ENCODE measurements at places on chromosomes 13 and 19.

GRCh38 chr19:42291435-42291810 lies 10.5 kb upstream of the PRR19 start:
- no peaks in the 10 kb centered on the region for H3K27me3 ChIP-seq
- H3K4me3 ChIP-seq, result no peak overlapping the region
- no peak overlapping the region for H3K27ac ChIP-seq
- no peaks in the 10 kb centered on the region for H3K4me1 ChIP-seq
- DNase-seq, result peak; percentile 50

DNA sequence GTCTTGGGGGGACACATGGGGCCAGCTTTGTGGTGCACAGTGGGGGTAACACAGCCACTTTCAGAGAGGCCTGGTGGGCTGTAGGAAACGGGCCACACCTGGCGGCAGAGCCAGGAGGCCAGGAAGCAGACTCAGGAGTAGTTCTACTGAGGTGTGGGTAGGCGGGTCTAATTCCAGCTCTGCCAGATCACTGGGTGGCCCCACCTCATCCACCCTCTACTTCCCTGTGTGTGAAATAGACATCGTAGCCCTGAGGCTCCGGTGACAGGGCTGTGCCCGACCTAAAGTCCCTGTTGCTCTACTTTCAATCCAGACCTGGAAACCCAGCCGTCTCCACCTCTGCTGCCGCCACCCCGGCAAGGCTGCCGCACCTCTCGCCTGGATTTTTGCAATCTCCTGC lies 4.0 kb downstream of the NKPD1 start:
- no peak overlapping the region for H3K27ac ChIP-seq
- H3K36me3 ChIP-seq, result no peaks in the 10 kb centered on the region
- peaks cover 5% of the 10 kb centered on the region for H3K27me3 ChIP-seq

GRCh38 chr13:46598820-46599180 lies 45.8 kb downstream of the LRCH1 start:
- DNase-seq, result no peak
- no peaks in the 10 kb centered on the region for H3K27me3 ChIP-seq
- H3K4me1 ChIP-seq, result peaks cover 2% of the 10 kb centered on the region
- no peak overlapping the region for H3K4me3 ChIP-seq

DNA sequence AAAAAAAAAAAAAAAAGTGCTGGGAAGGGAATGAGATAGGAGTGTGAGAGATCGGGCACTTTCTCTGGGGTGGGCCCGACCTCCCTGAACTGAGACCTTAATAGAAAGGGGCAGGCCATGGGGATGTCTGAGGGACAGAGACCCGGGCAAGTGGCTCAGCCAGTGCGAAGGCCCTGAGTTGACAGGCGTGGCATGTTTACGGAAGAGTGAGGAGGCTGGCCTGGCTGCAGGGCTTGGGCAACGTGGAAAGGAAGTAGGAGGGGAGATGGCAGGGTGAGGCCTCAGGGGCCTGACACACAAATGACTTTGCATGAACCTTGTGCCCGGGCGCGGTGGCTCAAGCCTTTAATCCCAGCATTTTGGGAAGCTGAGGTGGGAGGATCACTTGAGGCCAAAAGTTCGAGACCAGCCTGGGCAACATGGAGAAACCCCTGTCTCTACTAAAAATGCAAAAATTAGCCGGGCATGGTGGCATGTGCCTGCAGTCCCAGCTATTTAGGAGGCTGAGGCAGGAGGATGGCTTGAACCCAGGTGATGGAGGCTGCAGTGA lies 13.9 kb downstream of the FCHO1 start:
- no peak for DNase-seq
- no peaks in the 10 kb centered on the region for H3K27me3 ChIP-seq
- no peaks in the 10 kb centered on the region for H3K4me1 ChIP-seq
- H3K4me3 ChIP-seq, result no peak overlapping the region
- H3K27ac ChIP-seq, result no peak overlapping the region

DNA sequence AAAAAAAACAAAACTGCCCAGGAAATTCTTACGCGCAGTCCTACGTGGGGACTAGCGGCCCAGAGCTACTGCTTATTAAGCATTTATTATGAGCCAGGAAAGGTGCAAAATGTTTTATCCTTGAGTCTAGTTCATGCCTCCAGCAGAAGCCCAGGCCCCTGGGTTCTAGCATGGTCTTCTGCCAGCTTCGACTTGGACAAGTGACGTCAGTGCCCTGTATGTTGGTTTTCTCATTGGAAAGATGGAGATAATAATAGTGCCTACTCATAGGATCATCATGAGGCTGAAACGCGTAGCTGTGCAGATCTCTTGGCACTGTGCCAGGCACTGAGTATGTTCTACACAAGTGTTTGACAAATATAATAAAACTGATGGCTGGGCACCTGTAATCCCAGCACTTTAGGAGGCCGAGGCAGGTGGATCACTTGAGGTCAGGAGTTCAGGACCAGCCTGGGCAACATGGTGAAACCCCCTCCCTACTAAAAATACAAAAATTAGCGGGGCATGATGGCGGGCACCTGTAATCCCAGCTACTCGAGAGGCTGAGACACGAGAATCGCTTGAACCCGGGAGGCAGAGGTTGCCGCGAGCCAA lies 12.4 kb upstream of the SULT2B1 start:
- DNase-seq, result no peak
- H3K36me3 ChIP-seq, result no peaks in the 10 kb centered on the region
- H3K4me3 ChIP-seq, result no peak overlapping the region
- no peaks in the 10 kb centered on the region for H3K4me1 ChIP-seq

DNA sequence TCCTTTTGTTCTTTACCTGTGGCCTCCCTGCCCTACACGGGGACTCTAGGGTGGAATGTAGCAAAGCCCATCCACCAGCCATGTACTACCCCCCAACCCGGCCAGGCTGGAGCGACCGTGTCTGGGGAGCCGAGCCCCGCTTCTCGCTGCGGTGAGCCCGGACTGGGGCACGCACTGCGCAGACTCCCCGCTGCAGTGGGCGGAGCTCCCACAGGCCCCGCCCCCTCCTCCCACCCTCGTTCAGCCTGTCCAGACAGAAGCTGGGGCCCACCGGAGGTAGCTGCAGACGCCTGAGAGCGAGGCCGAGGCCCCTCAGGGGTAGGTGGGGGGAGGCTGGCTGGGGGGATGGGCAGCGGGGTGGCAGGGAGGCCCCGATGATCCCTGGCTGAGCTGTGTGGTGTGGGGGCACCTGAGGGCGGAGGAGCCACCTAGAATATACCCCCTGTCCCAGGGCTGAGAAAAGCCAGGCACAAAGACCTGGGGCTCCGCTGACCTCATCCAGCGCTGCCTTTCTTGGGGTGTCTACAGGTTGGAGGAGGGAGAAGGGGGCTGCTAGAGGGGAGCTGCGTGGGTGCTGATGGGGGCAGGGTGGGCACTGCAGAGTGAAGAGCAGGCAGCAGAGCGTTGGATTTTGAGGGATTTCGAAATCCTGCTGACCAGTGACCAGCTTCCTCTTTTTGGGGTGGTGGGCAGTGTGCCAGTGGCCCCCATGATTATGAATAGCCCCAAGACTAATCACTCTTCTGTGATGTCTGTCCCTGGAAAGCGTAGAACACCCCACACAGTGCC lies 17.3 kb downstream of the PLD3 start:
- H3K27me3 ChIP-seq, result no peaks in the 10 kb centered on the region
- H3K4me3 ChIP-seq, result peak overlapping the region; percentile 40
- no peak overlapping the region for H3K27ac ChIP-seq
- peaks cover 3% of the 10 kb centered on the region for H3K36me3 ChIP-seq

- no peak overlapping the region for H3K4me3 ChIP-seq
- H3K36me3 ChIP-seq, result no peaks in the 10 kb centered on the region
- no peaks in the 10 kb centered on the region for H3K27me3 ChIP-seq
- no peaks in the 10 kb centered on the region for H3K4me1 ChIP-seq
Measured at GRCh38 chr19:51150627-51151026, 8.5 kb downstream of the SIGLEC7 start.

GRCh38 chr19:45164577-45165335 lies 4.0 kb upstream of the NKPD1 start:
- H3K27ac ChIP-seq, result no peak overlapping the region
- H3K27me3 ChIP-seq, result no peaks in the 10 kb centered on the region
- peak; percentile 87 for DNase-seq
- H3K4me1 ChIP-seq, result no peaks in the 10 kb centered on the region
- H3K36me3 ChIP-seq, result no peaks in the 10 kb centered on the region
- no peak overlapping the region for H3K4me3 ChIP-seq

GRCh38 chr13:31377946-31378345 lies 178.2 kb downstream of the B3GLCT start:
- H3K4me3 ChIP-seq, result no peak overlapping the region
- no peak for DNase-seq
- H3K27me3 ChIP-seq, result no peaks in the 10 kb centered on the region
- H3K36me3 ChIP-seq, result no peaks in the 10 kb centered on the region

DNA sequence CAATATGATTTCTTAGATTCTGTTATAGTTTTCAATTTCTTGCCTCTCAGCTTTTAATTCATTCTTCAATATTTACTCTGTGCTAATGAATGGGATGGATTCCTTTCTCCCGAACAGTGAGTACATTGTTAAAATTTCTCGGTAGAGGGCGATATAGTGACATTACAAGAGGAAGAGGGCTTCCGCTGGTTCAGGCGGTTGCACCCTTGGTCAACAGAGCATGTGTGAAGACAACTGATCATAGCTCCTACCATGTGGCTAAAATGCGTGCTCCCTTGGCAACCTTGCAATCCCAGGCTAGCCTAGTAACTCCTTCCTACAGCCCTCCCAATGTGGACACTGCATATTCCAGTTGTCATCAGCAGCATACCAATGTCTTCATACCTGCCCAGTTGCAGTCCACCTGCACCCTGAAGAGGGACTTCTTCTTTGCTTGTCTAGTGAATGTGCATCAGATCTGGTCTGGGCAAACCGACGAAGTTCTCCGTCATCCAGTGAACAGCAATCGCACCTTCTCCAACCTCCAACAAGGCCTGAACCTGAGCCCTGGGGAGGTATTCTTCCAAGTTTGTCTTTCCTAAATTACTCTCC lies 653.0 kb upstream of the GPC6 start:
- no peak overlapping the region for H3K4me3 ChIP-seq
- H3K27me3 ChIP-seq, result no peaks in the 10 kb centered on the region
- peak; percentile 70 for DNase-seq
- no peak overlapping the region for H3K27ac ChIP-seq
- H3K36me3 ChIP-seq, result no peaks in the 10 kb centered on the region
- no peaks in the 10 kb centered on the region for H3K4me1 ChIP-seq

DNA sequence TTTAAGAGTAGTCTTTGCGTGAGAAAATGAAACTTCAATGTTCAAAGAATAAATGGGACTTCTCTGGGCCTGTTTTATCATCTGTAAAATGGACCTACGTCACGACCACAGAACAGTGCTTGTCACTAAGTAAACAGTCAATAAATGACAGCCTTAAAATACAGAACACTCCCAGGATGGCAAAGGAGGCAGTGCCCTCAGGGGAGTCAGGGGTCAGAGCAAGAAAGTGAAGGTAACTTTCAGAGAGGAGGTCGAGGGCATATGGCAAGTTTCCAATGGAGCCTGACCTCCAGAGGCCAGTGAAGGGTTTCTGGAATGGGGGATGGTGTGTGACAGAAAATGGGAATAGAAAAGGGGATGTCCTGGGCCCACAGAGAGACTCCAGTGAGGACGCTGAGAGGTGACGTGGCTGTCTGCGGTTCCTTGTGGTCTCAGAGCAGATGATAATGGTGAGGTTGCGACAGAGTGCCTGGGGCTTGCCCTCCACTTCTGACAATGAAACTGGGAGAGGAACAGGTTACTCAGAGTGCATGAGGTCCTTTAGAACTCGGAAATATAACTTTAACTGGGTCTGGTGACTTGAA lies 91.8 kb downstream of the UBL3 start:
- no peaks in the 10 kb centered on the region for H3K27me3 ChIP-seq
- no peak overlapping the region for H3K27ac ChIP-seq
- DNase-seq, result no peak
- no peaks in the 10 kb centered on the region for H3K36me3 ChIP-seq
- H3K4me3 ChIP-seq, result no peak overlapping the region
- no peaks in the 10 kb centered on the region for H3K4me1 ChIP-seq

- no peaks in the 10 kb centered on the region for H3K4me1 ChIP-seq
- DNase-seq, result no peak
- H3K27me3 ChIP-seq, result no peaks in the 10 kb centered on the region
- no peak overlapping the region for H3K4me3 ChIP-seq
- H3K27ac ChIP-seq, result no peak overlapping the region
- no peaks in the 10 kb centered on the region for H3K36me3 ChIP-seq
Measured at GRCh38 chr19:56355517-56355916, 37.8 kb downstream of the ZNF582 start.

DNA sequence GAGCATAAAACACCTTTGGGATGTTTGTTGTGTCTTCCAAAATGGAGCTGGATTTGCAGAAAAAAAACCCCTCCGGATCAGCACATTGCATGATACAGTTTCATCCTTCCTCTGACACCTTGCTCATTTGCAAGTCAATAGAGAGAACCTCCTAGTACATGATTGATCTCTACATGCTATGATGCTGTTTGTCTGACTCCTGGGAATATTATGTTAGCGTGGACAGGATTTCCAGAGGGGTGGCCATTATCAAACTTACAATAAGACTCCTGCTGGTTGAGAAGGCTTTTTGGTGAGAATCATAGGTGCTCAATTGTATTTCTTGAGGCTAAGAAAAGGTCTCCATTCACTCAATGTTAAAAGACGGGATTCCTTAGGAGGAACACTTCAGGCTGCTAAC lies 75.9 kb upstream of the SCEL start:
- H3K4me3 ChIP-seq, result no peak overlapping the region
- H3K4me1 ChIP-seq, result no peaks in the 10 kb centered on the region
- H3K27ac ChIP-seq, result no peak overlapping the region
- H3K27me3 ChIP-seq, result no peaks in the 10 kb centered on the region
- H3K36me3 ChIP-seq, result no peaks in the 10 kb centered on the region

DNA sequence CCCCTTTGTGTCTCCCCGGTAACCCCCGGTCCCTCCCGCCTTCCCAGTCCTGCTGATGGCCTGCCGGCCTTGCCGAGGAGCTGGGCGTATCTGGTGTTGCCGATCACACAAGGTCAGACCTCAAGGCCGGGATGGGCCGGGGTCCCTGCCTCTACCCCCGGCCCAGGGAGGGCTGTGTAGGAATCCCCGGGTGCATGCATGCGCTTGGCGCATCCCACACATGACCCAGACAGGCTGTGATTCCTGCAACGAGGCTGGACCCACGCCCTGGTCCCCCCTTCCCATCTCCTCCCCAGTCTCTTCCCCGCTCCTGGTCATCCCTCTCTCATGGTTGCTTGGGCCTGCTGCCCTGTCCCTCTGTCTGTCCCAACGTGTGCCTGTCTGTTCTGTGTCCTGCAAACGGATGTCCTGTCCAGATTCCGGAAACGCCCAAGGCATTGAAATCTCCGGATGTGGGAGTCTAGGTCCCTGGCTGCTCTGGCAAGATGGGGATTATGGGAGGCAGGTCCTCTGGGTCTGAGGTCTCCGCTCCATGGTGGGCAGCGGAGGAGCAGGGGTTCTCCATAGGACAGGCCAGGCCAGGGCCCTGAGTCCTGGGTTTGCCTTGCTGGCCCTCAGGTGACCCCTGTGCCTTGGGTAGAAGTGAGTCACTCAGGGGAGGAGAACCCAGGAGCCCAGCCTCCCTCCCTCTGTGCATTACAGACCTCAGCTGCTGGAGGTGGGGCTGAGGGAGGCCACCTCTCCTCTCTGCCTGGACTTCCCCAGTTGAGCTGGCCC lies 1.6 kb downstream of the PKN1 start:
- H3K27ac ChIP-seq, result no peak overlapping the region
- DNase-seq, result no peak
- H3K36me3 ChIP-seq, result no peaks in the 10 kb centered on the region
- H3K4me1 ChIP-seq, result no peaks in the 10 kb centered on the region
